Caki2 (cell line): ENCODE measurements at places on chromosomes 7 and 10. TPM values are rescaled to one million over a fixed set of nuclear protein-coding genes. Genes with fewer than 3 reads are reported as not detected.
A peak's percentile ranks its signal among the peaks of the same experiment; 100 is the strongest.

DNA sequence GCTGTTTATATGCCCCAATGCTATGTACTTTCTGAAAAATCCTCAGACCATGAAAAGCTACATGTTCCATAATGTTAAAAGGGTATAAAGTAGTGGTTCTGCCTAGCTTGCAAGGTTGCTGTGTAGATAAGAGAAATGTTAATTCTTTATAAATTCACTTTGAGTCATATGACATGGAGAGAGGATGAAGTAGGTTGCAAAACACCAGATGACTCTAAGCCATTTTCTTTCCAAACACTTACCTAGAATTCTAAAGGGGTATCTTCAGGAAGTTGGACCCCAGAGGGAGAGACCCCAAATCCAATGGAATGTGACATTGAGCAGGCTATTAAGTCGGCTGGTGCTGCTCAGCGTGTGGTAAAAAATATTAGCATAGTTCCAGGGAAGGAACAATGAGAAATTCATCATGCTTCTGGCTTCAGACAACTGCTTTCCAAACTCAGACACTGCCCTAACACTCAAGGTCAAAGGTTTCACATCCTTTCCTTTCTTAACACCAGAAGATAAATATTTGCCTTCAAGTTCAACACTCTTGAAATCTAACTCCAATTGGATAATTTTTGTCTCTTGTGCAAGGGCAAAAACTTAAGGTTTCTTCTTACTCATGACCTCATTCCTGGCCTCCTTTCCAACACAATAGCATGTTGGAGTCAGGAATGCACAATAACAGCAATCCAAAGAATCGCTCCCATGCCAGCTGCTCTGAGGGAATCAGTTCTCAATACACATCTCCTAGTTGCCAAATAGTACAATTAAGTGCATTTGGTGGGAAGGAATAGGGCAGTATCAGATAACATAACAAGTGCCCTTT lies 100.7 kb upstream of the AFAP1L2 start:
- peak; percentile 7 for DNase-seq

DNA sequence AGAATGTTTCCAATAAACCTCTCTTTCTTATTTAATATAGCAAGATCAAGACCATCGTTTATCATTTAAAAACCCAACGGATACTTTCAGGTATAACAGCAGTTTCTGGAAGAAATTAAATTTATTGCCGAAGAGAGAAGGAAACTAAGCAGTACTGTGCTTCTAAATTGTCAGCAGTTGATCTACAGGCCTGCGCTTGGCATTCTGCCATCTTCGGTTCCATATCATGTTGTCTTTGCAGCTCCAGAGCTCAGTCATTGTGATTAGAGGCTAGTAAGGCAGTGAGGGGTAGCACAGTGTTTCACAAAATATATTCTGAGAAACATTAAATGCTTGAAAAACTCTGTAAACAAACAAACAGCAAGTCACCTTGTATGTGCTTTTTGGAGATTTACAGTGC lies 301.3 kb downstream of the REEP3 start:
- DNase-seq: no peak

The MMD2 gene
- total RNA-seq: not detected in 2 replicates

The ASAH2 gene
- 0.47 TPM in 1 of 2 replicates, not detected in the other for total RNA-seq

DNA sequence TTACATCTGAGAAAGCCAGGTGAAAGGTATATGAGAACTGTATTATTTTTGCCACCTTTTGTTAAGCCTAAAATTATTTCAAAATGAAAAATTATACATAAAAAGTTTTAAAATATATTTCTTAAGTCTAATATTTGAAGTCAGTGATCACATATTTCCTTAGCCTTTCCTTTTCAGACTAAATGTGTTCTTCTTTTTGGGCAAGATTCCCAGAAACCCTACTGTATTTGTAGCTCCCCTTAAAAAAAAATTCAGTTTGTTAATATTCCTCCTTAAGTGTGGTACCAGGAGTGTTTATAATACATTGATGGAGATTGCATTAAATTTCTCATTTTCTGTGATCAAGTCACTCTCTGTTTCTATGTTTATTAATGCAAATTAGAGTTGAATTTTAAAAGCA lies 22.8 kb downstream of the DNAJC1 start:
- no peak for DNase-seq

The ADAP1 gene
- total RNA-seq: 8.3 TPM in 1 of 2 replicates, not detected in the other

The CDNF gene
- 0.34 TPM in 1 of 2 replicates, not detected in the other for total RNA-seq

The SPDYE1 gene
- not detected in 2 replicates for total RNA-seq

The SYT15B gene
- not detected in 2 replicates for total RNA-seq

The OR13A1 gene
- total RNA-seq: not detected in 2 replicates

The ADARB2 gene
- total RNA-seq: 0.14 TPM in 1 of 2 replicates, not detected in the other

DNA sequence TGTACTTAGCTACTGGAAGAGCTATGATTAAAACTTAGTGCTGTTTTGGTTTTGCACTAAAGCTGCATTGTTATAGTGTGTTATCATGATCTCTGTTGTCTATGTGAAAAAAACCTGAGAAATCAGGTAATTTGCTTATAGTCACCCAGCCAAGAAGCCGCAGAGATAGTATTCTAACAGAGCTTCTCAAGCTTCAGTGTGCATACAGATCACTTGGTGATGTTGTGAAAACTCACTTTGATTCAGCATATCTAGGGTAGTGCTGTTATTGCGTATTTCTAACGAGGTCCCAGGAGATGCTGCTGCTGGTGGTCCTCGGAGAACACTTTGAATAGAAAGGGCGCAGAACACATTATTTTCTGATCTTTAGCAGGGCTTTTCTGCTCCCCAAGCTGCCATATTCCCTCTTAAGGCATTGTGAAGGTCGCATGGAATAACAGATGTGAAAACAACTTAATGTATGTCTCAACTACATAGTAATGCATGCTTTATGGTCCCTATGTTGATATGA lies 68.4 kb upstream of the PDCD4 start:
- DNase-seq: no peak

GRCh38 chr10:29646238-29646902 lies 11.6 kb upstream of the SVIL start:
- DNase-seq: peak; percentile 53

DNA sequence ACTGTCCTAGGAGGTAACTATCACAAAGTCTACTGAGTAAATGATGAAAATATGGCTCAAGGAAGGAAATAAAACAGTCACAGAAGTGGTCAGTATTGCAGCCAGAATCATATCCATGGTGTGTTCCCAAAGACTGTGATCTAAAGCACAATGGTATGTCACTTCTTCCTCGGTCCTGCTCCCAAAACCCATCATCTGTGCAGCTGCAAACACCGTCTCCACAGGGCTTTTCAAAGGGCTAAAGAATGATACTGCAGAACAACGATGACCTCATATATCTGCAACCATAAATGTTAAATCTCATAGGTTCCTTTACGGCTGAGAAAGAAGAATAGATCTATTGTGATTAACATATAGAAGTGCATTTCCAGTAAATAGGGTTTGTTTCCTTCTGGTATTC lies 465.0 kb downstream of the GRID1 start:
- no peak for DNase-seq

The ANKRD2 gene
- 15.6 and 19.4 TPM in 2 replicates for total RNA-seq

DNA sequence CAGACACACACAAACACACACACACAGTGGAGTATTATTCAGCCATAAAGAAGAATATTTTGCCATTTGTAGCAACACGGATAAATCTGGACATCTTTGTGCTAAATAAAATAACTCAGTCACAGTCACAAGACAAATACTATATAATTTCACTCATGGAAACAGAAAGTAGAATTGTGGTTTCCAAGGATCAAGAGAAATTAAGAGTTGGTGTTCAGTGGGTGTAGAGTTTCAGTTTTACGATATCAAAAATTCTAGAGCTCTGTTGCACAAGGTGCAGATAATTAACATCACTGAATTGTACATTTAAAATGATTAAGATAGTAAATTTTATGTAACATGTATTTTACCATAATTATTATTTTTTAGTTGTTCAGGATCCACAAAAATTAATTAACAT lies 1235.0 kb downstream of the XPNPEP1 start:
- DNase-seq: no peak

The DRGX gene
- total RNA-seq: not detected in 2 replicates

- DNase-seq: no peak
These were observed 48.7 kb upstream of the LOXL4 start for GRCh38 chr10:98316661-98317060.

- no peak for DNase-seq
These were observed 5.0 kb upstream of the TNRC18 start for GRCh38 chr7:5428478-5429252.

GRCh38 chr7:32532086-32532485 lies 36.8 kb downstream of the AVL9 start:
- no peak for DNase-seq

The MYL10 gene
- total RNA-seq: not detected in 2 replicates

The ING3 gene
- total RNA-seq: 12.5 and 13.2 TPM in 2 replicates

The CFAP46 gene
- total RNA-seq: not detected in 2 replicates

GRCh38 chr10:125756196-125756595 lies 19.4 kb downstream of the MMP21 start:
- no peak for DNase-seq

- no peak for DNase-seq
These were observed 177.3 kb upstream of the MBL2 start for GRCh38 chr10:52949899-52950298.

The CCL24 gene
- not detected in 2 replicates for total RNA-seq

DNA sequence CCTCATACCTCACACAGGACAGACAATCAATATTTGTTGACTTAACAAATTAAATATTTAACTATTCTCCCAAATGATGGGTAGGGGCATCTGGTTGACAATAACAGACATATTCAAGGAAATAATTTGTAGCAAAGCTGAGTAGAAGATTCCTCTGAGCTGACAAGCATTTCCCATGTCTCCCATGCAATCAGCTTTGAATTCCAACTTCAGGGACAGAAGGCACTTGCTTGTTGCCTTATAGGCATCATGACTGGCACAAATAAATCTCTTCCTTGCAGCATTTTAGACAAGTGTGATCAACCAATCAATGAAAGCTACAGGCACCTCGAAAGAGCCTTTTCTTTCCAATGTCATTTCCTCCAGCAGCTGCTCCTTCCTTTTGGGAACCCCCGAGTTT lies 146.0 kb downstream of the PDE1C start:
- no peak for DNase-seq

GRCh38 chr10:126511917-126512479 lies 123.7 kb upstream of the ADAM12 start:
- DNase-seq: no peak

The GBX1 gene
- total RNA-seq: not detected in 2 replicates

DNA sequence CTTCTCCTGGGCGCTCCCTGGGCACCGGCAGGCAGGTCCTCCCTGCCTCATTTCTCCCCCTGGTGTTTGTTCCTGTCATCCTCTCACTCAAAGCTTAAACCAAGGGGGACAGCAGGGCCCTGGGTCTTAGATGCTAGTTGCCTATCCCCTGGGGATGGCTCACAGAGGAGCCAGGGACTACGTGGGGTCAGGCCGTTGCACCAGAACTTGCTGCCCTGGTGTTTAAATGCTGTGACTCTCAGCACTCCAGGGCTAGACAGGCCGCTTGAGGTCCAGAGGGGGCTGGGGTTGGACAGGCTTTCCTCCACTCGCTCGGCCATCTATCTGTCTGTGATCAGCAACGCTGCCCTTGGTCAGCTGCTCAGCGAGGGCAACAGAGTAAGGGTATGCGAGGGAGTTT lies 340.3 kb downstream of the CXCL12 start:
- no peak for DNase-seq

DNA sequence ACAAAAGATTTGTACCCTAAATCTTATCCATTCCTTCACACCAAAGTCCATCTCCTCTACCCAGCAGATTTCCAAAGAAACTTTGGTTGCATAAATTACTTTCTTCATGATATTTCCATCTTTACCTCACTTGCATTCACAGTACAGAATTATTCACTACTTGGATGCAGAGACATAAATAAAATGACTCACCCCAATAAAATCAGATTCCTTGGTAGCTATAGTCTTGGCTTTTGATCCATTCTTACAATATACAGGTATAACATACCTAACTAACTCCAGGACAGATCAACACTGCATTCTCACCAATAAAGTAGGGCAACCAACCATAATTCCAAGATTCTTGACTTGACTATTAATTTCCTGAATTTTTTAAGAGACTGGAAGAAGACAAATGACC lies 815.1 kb downstream of the MAGI2 start:
- DNase-seq: no peak

The IL6 gene
- 2.0 and 6.4 TPM in 2 replicates for total RNA-seq

- DNase-seq: no peak
These were observed 127.7 kb downstream of the NRBF2 start for GRCh38 chr10:63260860-63261251.

The PRSS1 gene
- not detected in 2 replicates for total RNA-seq
